ENCODE measurements at places on chromosomes 12 and 14. TPM values are rescaled to one million over a fixed set of nuclear protein-coding genes. Genes with fewer than 3 reads are reported as not detected.

The SOS2 gene
- 19.6 TPM for total RNA-seq

GRCh38 chr12:66129934-66130266 is 650 bp downstream of the LLPH start:
- DNase-seq = no peak

The CABP1 gene
- total RNA-seq = not detected

DNA sequence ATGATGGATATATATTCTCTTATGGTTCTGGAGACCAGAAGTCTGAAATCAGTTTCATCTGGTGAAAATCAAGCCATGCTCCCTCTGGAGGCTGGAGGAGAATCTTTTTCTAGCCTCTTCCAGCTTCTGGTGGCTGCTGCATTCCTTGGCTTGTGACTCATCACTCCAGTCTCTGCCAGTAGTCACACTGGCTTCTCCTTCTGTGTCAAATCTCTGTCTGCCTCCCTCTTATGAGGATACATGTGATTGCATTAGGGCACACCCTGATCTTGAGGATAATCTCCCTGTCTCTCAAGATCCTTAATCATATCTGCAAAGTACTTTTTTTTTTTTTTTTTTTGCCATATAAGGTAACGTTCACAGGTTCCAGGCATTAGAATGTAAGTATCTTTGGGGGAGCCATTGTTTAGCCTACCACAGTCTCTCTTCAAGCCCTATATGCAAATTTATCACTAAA is 17.7 kb downstream of the DNAL1 start:
- peak; percentile 95 for DNase-seq

All from mammary epithelial cell (primary cell).